ENCODE measurements at places on chromosomes 12 and 14. TPM values are rescaled to one million over a fixed set of nuclear protein-coding genes. Genes with fewer than 3 reads are reported as not detected.

MSI1 gene
- total RNA-seq, result 7.7 TPM

TMEM63C gene
- total RNA-seq, result 0.48 TPM

APOF gene
- total RNA-seq, result not detected

ZFC3H1 gene
- 17.4 TPM for total RNA-seq

RNU4-1 gene
- not detected for total RNA-seq

CIPC gene
- total RNA-seq, result 74.7 TPM

TSPAN19 gene
- 0.39 TPM for total RNA-seq

IRF9 gene
- total RNA-seq, result 25.8 TPM

DNA sequence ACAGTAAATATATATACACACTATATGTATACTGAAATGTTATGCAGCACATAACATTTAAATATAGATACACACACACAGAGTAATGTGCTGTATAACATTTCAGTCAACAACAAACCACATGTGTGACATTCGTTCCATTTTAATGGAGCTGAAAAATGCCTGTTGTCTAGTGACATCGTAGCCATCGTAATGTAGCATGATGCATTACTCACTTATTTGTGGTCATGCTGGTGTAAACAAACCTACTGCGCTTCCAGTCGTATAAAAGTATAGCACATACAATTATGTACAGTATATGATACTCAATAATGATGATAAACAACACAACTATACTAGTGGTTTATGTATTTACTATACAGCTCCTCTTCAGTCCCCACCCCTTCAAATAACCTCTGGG is 119.0 kb upstream of the SLC38A4 start:
- DNase-seq, result no peak

DNA sequence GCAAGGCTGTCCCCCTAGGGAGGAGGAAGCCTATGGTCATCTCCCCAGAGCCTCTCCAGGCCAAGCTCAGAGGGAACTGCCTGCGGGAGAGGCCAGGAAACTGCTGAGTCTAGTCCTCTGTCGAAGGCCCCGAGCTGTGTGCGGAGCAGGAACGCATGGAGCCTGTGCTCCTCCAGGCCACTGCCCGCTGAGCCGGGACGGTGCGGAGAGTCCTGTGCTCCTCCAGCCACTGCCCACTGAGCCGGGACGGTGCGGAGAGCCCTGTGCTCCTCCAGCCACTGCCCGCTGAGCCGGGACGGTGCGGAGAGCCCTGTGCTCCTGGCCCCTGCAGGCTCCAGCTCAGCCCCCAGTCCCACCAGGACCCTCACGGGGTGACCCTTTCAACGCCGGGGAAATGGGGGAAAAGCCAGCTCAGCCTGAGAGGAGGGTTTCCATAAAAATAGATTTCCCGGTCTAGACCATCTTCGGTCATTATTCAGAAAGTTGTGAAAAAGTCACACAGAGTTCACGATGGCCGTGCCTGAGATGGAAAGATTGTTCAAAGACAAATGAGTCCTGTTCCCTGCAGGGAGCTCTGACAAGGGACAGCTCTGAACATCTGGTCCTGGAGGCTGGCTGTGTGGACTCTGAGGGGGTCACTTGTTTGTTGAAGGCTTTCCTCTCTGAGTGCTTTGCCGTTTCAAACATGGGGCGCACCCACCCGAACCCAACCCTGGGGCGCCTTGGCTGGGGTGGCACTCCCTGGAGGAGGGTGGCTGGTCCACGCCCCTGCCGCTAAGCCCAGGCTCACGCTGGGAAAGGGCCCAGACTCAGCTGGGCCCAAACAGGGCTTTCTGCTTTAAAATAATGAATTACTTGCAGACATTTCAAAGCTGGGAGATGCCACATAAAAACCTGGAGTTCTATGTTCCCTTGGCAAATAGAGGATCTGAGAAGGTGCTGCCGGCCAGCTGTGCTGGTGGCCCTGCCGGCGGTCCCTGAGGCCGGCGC is 85.5 kb downstream of the ADGRD1 start:
- DNase-seq, result no peak

GRCh38 chr12:46647034-46647433 is 178.8 kb downstream of the SLC38A4 start:
- DNase-seq, result no peak

DNA sequence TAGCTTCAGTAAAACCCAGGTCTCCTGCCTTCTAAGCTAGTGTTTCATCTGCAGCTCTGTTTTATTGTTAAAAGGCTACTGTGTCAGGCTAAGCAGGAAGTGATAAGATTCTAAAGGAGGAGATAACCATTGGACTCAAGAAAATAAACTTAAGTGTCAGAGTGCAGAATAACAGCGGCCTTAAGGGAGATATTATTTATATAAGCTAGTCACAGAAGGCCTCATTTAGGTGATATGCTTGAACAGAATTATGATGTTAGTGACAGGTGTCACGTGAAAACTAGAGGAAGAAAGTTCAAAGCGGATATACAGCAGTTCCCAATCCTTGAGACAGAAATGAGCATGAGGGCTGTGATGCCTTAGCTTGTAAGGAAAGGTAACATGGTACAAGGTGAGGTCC is 373.4 kb downstream of the FOXG1 start:
- no peak for DNase-seq

DNA sequence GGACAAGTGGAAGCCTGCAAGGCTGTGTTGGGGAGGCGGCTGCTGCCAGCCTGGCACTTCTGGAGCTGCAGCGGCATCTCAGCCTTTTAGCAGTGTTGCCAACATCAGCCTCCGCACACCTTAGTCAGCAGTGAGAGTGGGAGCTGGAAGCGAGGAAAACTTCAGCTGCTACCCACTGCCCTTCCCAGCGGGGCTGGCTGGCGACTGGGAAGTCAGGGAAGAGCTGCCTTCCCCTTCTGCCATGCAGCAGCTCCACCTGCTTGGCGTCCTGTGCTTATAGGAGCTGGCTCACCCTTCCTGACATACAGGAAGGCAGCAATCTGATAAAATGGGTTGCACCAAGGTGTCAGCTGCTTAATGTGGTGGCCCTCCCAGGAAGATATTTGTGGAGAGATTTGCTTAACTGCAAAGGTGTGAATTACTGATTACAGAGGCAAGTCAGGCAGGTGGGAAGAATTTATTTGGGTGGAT is 15.4 kb upstream of the PLEKHG3 start:
- no peak for DNase-seq

DNA sequence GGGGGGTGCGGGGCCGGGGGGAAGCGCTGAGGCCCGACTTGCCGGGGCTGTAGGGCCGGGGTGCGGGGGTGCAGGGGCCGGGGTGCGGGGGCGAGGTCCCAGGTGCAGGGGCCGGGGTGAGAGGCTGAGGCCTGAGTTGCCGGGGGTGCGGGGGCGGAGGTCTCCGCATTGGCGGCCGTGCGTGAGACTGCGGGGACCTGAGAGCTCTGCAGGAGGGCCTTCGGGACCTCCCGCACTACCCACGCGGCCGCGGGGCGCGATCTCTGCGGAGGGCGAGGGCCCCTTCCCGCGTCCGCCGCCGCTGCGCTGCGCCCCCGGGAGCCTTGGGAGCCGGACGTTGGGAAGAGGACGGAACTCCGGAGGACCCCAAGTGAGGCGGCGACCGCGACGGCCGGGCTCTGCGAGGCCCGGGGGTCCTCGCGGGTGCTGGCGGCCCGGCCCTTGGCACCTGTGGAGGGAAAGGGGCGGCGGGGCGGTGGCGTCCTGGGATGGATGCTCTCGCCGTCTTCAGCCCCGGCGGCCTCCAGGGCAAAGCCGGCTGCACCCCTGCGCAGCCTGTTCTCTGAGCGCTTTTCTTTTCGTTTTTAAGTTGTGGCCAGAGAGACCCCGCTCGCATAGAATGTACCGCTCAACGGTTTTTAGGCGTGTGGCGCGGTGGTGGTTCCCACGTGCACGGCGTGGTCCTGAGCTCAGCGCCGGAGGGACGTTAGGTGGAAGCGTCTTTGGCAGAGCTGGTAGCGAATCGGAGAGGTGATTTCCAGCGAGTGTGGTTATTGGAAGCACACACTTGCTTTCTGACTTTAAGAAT is 1.3 kb downstream of the PIWIL1 start:
- DNase-seq, result no peak

- DNase-seq, result no peak
Measured at GRCh38 chr12:75294336-75294735, 35.8 kb downstream of the CAPS2 start.

GRCh38 chr12:42090899-42091298 is 53.8 kb downstream of the GXYLT1 start:
- no peak for DNase-seq

GRCh38 chr12:24599736-24600135 is 349.2 kb downstream of the BCAT1 start:
- no peak for DNase-seq

GRCh38 chr14:20499881-20500280 is 5.5 kb upstream of the RNASE10 start:
- DNase-seq, result no peak

DNA sequence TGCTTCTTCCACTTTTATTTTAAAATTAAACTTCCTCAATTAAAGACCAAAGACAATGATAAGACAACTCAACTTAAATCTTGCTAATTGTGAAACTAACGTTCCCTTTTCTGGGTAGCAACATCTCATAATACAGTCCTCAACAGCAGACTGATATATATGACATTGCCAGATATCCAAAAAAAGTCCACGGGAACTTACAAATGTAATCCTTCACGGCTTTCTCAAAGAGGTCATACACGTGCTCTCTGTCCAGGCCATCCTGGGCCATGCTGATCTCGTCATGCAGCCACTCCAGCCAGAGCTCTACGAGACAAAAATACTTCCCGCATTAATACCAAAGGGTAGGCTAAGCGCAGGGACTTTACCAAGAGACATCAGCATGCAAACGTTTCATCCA is 13.3 kb downstream of the SART3 start:
- no peak for DNase-seq

DNA sequence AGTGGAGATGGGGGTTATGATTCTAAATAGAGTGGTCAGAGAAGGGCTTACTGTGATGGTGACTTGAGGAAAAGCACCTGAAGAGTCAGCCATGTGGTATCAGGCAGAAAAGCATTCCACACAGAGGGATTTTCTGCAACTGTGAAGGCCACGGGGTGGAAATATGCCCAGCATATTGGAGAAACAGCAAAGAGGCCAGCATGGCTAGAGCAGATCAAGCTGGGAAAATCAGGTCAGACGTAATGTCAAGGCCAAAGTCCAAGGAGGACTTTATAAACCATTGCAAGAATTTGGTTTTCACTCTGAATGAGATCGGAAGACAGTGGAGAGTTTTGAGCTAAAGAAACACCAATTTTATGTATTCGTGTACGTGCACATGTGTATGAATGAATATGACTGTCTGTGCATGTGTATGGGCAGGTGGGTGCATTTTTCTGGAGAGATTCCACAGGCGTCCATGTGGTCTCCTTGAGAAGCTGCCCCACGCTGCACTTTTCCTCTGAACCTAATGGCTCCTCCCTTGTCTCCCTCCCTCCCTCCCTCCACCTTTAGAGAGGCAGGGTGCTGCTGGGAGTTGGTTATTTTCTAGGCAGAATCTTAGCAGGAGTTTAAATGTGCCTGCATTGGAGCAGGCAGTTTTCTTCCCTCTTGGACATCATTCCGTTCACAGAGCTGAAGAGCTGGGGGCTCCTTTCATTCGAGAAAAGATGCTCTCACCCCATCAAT is 97.4 kb upstream of the PPP4R3A start:
- DNase-seq, result no peak

- DNase-seq, result no peak
Measured at GRCh38 chr14:73295198-73295796, 58.0 kb downstream of the PAPLN start.
